ENCODE measurements at places on chromosomes 11 and 22. TPM values are rescaled to one million over a fixed set of nuclear protein-coding genes. Genes with fewer than 3 reads are reported as not detected.

DNA sequence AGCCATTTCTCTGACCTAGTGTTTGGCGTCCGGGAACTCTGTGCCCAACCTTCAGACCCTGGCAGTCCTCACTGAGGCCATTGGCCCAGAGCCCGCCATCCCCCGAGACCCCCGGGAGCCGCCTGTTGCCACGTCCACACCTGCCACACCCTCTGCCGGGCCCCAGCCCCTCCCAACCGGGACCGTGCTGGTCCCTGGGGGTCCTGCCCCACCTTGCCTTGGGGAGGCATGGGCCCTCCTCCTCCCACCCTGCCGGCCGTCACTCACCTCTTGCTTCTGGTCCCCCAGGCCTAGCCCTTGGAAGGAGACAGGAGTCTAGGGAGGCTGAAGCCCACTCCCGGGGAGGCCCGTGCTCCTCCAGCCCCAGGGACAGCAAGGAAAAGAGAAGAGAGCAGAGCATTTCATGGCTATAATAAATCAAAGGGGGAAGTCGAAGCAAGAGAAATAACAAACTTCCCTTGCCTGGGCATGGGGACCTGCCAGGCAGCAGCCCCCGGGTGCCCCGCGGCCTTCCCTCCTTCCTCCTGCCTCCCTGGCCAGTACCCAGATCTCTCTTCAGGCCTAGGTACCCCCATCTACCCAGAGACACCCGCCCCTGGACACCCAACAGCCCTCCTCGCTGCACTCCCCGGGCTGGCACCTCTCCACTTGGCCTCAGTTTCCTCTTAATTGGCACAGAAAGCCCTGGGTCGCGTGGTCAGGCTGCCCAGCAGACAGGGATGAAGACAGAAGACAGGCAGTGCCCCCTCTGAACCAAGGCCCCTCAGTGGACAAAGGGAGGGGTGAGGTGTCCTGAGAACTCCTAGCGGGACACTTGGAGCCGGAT is 13.0 kb upstream of the SLC39A13 start:
- peak; percentile 90 for DNase-seq
- H3K36me3 ChIP-seq, result no peaks in the 10 kb centered on the region
- peak overlapping the region; percentile 32 for H3K4me3 ChIP-seq
- H3K27ac ChIP-seq, result peak overlapping the region; percentile 98

The LAYN gene
- polyA plus RNA-seq, result 3.1 TPM

DNA sequence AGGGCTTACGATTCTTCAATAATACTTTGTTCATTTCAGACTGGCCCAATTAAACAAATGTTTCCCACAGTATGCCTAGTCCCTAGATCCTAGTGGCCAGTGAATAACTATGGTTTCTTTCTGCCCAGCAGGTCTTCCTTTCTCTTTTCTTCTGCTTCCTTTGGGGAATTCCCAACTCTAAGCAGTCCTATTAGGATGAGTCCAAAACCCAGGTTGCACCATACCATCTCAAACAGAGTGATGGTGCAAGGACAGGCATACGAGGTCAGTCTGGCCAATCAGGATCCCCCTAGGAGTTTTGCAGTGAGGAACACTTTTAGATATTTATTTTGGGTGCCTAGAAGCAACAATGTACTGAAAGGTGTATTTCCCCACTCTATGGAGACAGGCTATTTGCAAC is 41.4 kb upstream of the CCDC34 start:
- H3K4me1 ChIP-seq, result peaks cover 8% of the 10 kb centered on the region
- no peaks in the 10 kb centered on the region for H3K27me3 ChIP-seq
- H3K27ac ChIP-seq, result no peak overlapping the region
- no peak for DNase-seq
- no peak overlapping the region for H3K4me3 ChIP-seq
- no peaks in the 10 kb centered on the region for H3K36me3 ChIP-seq

DNA sequence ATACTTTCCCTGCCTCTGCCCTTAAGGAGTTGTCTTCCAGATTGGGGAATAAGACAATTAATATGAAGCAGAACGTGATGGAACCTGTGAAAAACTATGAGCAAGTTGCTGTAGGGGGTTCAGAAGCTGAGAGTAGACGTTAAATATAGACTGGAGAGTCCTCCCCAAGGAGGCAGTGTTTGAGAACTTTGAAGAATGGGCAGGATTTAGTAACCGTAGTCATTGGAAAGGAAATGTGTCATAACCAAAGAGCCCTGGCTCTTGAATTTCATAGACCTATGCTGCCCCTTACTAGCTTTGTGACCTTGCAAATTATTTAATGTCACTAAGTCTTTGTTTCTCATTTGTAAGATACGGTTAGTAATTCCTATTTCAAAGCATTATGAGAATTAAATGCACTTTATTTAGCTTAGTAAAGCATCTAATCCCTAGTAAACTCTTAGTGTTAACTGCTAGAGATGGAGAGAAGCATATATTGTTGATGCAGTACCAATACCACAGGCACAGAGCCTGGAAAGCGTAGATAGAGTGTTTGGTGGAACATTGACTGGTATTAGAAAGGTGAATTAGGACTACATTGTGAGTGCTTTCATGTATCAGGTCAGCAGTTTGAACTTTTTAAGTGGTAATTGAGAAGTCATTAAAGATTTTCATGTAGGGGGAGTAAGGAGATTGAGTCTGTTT is 54.1 kb downstream of the MCAM start:
- peaks cover 63% of the 10 kb centered on the region for H3K4me1 ChIP-seq
- no peaks in the 10 kb centered on the region for H3K36me3 ChIP-seq
- H3K4me3 ChIP-seq, result no peak overlapping the region
- H3K27ac ChIP-seq, result peak overlapping the region; percentile 40
- H3K27me3 ChIP-seq, result no peaks in the 10 kb centered on the region
- no peak for DNase-seq

GRCh38 chr11:97764605-97765004 is 1256.1 kb upstream of the CNTN5 start:
- H3K36me3 ChIP-seq, result no peaks in the 10 kb centered on the region
- no peaks in the 10 kb centered on the region for H3K4me1 ChIP-seq
- DNase-seq, result no peak
- H3K27ac ChIP-seq, result no peak overlapping the region
- H3K27me3 ChIP-seq, result no peaks in the 10 kb centered on the region
- H3K4me3 ChIP-seq, result no peak overlapping the region

GRCh38 chr11:128717516-128717915 is 23.6 kb downstream of the FLI1 start:
- no peaks in the 10 kb centered on the region for H3K27me3 ChIP-seq
- H3K4me3 ChIP-seq, result no peak overlapping the region
- H3K27ac ChIP-seq, result peak overlapping the region; percentile 86
- DNase-seq, result no peak
- no peaks in the 10 kb centered on the region for H3K36me3 ChIP-seq

- H3K36me3 ChIP-seq, result no peaks in the 10 kb centered on the region
- H3K27ac ChIP-seq, result no peak overlapping the region
- H3K4me3 ChIP-seq, result no peak overlapping the region
- H3K27me3 ChIP-seq, result no peaks in the 10 kb centered on the region
Observed at GRCh38 chr22:32780726-32781310, 20.7 kb upstream of the TIMP3 start.

DNA sequence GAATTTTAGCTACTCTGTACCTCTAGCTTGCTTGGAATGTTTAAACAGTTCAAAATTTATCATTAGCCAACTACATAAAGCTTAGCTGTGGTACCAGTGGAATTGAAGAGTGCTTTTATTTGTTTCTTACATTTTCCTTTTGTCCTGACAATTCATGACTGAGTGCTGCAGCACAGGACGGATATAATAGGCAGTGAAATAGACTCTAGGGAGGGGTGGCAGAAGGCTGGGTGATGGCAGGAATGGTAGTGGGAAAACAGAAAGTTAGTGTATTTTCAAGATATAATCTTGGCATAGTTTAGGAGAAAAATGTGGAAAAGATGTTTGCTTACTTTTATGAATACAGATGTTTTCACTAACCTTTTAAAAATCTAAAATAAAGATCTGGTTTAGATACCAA is 31.1 kb upstream of the ARHGAP32 start:
- H3K27me3 ChIP-seq, result no peaks in the 10 kb centered on the region
- no peaks in the 10 kb centered on the region for H3K36me3 ChIP-seq
- H3K4me1 ChIP-seq, result no peaks in the 10 kb centered on the region
- no peak for DNase-seq

The RGL4 gene
- 15.7 TPM for polyA plus RNA-seq

The TEAD1 gene
- polyA plus RNA-seq, result 1.1 TPM

DNA sequence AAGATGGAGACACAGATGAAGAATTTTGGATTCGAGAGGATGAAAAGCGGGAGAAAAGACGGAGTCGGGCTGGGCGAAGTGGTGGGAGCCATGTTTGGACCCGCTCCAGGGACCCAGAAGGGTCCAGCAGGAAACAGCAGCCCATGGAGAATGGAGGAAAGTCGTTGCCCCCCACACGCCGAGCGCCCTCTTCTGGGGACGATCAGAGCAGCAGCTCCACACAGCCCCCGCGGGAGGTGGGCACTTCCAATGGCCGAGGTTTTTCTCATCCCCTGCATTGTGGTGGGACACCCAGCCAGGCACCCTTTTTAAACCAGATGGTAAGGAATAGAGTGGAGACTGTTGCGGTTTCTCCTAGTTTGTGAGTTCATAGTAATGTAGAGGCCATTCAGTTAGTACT is 22.8 kb upstream of the SLC25A18 start:
- no peak for DNase-seq
- no peaks in the 10 kb centered on the region for H3K27me3 ChIP-seq
- H3K27ac ChIP-seq, result no peak overlapping the region
- H3K4me1 ChIP-seq, result no peaks in the 10 kb centered on the region

GRCh38 chr11:24267014-24267413 is 229.8 kb upstream of the LUZP2 start:
- H3K27me3 ChIP-seq, result no peaks in the 10 kb centered on the region
- DNase-seq, result no peak
- no peak overlapping the region for H3K4me3 ChIP-seq
- H3K36me3 ChIP-seq, result no peaks in the 10 kb centered on the region
- no peaks in the 10 kb centered on the region for H3K4me1 ChIP-seq

DNA sequence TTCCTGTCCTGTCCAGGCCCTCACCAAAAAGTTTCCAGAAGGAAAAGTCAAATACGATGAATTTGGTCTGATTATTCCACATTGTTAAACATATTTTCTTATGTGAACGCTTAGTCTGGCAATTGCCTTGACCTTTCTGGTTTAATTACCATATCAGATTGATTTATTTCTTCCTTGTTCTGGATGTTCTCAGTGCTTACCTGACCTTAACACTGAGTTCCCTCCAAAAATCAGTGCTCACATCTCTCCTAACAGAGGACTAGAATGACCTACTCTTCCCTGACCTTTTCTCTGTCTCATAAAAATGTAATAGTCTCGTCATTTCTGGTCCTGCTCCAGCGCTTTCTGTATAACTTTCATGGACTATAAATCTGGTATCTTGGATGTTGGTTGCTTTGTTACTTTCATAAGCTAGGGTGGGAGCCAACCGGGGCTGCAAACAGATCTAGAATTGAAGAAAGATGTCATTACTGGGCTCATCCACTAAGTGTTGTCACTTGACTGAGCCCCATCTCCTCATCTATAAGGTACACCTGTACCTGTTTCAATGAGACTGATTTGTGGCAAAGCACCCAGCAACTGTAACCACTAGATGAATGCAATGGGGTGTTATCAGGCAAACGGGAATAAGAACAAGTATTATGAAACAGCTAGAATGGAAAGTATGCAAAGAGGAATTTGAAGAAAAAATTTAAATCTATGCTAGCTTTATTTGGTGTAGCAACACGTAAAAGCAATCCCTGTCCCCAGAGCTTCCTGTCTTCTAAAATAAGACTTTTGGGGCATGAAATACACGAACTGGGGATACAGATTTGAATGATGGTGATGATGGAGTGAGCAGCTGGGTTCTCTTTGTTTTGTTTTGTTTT is 2.4 kb downstream of the FADS2 start:
- DNase-seq, result no peak
- peaks cover 3% of the 10 kb centered on the region for H3K27me3 ChIP-seq

The BET1L gene
- 29.9 TPM for polyA plus RNA-seq

- no peaks in the 10 kb centered on the region for H3K27me3 ChIP-seq
- no peak overlapping the region for H3K4me3 ChIP-seq
- H3K36me3 ChIP-seq, result no peaks in the 10 kb centered on the region
- no peak overlapping the region for H3K27ac ChIP-seq
- peaks cover 23% of the 10 kb centered on the region for H3K4me1 ChIP-seq
Observed at GRCh38 chr11:64920124-64920523, 3.1 kb upstream of the ATG2A start.

The NXPE1 gene
- not detected for polyA plus RNA-seq

DNA sequence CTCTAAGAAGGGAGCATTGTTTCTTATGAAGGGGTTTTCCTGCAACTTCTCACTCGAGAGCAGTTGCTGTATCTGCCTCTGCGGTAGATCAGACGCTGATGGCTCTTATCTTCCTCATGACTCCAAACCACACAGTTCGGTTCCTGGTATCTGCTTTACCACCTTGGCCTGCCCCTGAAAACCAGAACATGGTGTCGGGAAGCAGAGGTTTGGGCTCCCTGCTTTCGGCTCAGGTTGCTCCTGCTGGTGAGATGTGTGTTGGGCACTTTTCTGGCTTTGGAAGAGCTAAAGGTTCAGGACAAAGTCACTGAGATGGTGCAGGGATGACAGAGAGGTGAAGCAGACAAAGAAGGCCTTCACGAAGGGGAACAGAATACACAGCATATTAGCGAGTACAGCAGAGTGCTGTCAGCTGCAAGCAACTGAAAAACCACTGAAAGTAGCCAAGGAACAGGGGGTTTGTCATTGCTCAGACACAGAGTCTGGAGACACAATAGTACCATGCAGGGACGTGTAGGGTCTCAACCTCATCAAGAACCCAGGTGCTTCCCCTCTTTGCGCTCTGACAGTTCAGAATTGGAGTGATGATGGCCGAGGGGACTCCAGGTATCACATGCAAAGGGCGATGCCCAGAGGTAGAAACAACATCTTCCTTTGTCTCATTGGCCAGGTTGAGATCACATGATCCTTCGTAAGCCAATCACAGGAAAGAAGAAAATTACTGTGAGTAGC is 11.9 kb upstream of the CSF2RB start:
- H3K4me3 ChIP-seq, result no peak overlapping the region
- no peaks in the 10 kb centered on the region for H3K4me1 ChIP-seq
- no peak overlapping the region for H3K27ac ChIP-seq
- no peak for DNase-seq
- H3K36me3 ChIP-seq, result no peaks in the 10 kb centered on the region

DNA sequence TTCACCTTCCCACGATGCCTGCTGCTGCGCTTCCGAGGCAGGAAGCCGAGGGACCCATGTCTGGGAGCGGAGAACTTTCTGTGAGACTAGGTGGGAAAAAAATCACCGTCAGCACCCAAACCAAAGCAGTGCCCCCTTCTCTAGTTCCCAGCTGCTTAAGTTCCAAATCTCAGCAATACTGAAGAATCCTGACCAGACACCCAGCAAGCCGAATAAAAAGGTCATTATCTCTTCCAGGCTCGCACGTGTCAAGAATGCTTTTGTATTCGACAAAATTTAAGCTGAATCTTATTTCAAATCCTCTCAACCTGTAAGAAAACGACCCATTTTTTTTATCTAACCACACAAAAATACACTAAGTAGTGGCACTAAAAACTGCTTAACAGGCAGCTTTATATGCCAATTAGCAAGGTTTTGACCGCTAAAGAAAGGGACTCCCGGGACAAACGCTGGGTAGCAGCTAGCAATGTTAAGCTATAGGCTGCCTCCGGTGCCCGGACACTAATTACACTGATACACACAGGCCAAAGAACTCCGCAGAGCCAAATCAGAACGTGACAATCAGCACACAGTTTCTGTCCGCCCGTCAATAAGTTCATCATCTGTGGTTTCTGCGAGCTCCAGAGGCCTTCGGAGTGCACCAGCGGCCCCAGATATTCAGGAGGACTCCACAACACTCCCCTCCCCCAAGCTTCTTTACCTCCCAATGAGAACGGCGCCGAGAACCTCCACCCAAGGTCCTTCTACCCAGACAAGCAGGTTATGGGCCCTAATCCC is 728 bp downstream of the RPL3 start:
- peak overlapping the region; percentile 69 for H3K4me3 ChIP-seq
- peaks cover 61% of the 10 kb centered on the region for H3K4me1 ChIP-seq
- DNase-seq, result no peak
- H3K27me3 ChIP-seq, result no peaks in the 10 kb centered on the region
- H3K27ac ChIP-seq, result peak overlapping the region; percentile 97
- H3K36me3 ChIP-seq, result peaks cover 40% of the 10 kb centered on the region
